ENCODE measurements at places on chromosomes 3 and 15.

DNA sequence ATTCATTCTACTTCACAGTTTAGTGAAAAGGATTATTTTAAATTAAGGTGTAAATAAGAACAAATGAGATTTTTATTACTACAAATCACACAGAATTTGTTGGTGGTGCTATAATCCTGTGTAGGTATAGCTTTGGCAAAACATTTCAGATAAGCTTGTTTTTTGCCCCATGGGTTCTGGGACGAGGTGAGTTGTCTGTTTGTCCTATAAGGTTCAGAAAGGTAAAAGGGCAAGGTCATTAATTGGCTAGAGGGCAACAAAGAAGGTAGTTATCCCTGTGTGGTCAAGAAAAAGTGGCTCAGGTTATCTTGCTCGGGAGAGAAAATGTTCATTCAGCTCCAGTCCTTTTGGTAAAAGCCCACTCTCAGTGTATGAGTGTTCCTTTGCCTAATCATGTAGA is 23.2 kb downstream of the AGTR1 start:
- DNase-seq = no peak

DNA sequence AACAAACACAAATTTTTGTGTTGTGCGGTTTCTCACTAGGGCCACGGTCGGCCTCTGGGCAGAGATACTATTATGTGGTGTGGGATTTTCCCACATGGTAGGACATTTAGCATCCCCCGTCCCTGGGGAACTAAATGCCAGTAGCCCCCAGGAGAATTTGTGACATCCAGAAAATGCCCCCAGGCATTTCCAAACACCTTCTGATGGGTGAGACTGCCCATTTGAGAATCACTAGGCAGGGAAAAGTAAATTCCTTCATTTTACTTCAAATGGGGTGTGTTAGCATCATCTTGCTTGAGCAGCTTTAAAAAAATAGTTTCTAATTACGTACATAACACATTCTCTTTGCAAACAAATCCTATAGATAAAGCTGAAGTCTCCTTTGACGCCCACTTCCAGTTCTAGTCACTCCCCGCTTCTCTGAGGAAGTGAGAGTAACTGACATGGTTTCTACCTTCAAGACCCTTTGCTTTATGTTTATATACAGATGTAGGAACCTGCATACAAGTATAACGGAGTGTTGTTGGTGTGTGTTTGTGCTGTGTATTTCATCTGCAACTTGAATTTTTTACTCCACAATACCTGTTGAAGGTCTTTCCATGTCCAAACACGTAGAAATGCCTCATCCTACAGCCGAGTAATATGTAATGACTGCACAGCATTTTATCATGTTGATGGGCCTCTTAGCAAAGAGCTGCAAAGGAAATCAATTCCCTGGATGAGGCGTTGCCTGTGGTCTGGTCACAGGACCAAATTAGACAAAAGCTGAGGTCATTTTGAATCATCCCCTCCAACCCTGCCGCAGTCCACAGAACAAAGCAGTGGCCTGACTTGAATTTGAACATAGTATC is 31.4 kb upstream of the ZBTB38 start:
- peak; percentile 67 for DNase-seq

GRCh38 chr3:190486533-190486864 is 27.4 kb upstream of the IL1RAP start:
- DNase-seq = no peak

DNA sequence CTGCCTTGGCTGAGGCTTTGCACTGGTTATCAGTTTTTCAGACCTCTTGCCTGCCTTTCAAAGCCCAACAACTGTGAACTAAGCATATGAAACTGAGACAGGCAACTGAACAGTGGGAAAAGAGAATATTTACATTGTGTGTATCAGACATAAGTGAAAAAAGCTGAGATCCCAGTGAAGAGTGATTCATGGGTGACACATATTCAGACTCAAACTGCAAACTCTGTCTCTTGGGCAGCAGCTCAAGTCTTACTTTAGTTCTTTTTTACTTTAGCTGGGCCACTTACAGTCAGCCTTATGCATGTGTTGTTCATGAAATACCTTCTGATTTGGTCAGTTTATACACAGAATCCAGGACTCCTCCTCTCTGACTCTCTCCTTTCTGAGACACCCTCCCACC is 19.2 kb downstream of the SUCLG2 start:
- DNase-seq = peak; percentile 67

GRCh38 chr15:75231836-75232235 is 26.3 kb upstream of the GOLGA6C start:
- DNase-seq = no peak

DNA sequence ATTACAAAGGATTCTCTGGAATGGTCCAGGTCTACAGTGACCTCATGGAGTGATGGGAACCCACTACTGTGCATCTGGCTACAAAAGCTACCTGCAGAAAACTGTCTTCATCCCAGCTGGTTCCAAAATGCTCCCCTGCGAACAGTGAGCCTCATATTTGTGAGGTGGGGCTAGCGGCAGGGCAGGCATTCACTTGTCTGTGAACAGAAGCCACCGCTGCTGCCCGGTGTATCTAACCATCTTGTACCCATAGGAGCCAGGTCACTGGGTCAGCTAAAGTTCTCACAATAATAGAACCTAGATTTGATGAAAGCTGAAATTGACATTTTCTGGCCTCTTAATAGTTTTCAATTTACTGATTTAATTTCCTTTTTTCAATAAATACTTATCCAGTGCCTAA is 150.7 kb downstream of the KLF13 start:
- DNase-seq = no peak
